Cardiac septum (tissue), 1 donor: ENCODE measurements at places on chromosomes 4 and X. TPM values are rescaled to one million over a fixed set of nuclear protein-coding genes. Genes with fewer than 3 reads are reported as not detected.

Gene MAGEA10
- not detected for total RNA-seq

Gene DMRTC1
- total RNA-seq = not detected

Gene TEX13D
- total RNA-seq = not detected

Gene SMR3B
- not detected for total RNA-seq

Gene SFRP2
- 2.1 TPM for total RNA-seq
